ENCODE measurements at places on chromosomes 6 and 20.

DNA sequence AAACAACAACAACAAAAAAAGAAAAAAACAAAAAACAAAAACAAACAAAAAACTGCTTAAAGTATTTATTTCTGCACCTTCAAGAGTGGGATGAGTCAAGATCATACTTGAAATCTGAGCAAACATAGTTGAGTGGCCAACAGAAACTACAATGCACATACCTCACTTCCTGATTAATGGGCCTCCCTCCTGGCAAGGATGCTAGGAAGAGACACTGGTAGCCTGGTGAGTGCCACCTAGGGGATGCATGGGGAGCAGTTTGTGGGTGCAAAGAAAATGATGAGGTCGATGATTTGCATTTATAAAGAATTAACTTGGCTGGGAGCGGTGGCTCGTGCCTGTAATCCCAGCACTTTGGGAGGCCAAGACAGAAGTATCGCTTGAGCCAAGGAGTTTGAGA, 808.1 kb downstream of the MAFB start:
- DNase-seq = no peak

DNA sequence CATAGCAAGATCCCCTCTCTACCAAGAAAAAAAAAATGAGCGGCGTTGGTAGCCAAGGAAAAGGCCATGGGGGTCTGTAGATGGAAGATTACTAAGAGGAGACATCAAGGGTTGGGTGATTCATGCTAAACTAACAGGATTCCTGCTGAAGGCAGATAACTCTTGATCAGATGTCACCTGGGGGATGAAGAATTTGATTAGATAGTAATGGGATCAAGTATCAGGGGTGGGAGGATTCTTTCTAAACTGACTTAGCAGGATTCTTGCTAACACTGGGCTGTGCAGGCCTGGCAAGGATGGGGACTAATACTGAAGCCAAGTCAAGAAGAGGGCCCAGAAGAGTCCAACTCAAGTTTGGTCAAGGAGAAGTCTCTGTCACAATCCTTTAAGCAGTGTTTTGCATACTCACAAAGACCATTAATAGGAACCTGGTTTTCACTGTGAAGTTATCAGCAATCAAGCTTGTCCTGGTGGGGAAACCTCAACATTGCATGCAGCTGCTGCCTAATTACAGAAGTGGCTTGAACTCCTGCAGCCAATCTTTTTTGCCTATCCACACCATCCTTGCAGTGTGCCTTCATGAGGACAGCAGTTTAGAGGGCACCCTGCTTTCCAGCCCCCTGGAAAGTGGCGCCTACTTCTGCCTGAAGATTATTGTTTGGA, 61.3 kb downstream of the ANKRD6 start:
- DNase-seq = no peak

DNA sequence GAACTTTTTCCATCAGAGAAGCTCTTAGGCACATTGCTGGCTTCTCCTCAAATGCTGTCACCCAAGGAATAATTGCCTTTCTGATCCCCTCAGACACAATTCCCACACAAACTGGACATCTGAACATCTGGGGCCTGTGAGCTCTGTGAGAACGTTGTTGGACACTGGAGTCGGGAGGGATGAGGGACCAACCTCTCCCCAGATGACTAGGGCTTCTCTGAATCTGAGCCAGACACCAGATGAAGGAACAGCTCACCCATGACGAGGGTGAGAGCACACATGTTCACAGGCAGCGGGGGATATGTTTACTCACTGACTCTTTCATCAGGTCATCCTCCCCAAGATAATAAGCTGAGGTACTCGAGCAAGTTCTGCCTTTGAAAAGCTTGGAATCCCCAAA, 283.9 kb upstream of the SUPT3H start:
- no peak for DNase-seq

DNA sequence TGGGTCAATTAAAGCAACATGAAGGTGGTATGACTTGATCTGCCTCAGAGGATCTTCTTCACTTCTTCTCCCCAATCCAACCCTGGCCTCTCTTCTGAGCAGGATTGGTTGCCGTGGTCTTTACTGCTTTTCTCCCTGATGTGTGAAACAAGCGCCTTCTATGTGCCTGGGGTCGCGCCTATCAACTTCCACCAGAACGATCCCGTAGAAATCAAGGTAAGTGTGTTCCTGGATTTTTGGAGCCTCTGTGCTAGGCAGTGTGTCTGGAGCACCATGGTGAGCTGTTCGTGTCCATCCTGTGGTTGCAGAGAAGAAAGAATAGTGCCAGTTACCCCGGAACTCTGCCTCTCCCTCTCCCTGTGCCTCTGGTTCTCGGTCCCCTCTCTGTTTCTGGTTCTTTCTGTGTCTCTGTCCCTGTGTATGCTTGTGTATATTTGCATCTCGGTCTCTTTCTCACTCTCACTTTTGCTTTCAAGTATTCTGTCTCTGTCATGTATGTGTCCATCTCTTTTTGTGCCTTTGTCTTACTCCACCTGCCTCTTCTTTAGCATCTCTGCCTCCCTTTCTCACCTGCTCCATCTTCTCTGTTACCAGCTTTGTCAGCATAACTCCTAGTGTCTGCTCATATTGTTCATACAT, 23.5 kb downstream of the TM9SF4 start:
- no peak for DNase-seq

- no peak for DNase-seq
Observed at GRCh38 chr20:31906001-31906400, 35.6 kb downstream of the TTLL9 start.

- DNase-seq = no peak
Observed at GRCh38 chr6:137764464-137764863, 102.6 kb upstream of the TNFAIP3 start.

DNA sequence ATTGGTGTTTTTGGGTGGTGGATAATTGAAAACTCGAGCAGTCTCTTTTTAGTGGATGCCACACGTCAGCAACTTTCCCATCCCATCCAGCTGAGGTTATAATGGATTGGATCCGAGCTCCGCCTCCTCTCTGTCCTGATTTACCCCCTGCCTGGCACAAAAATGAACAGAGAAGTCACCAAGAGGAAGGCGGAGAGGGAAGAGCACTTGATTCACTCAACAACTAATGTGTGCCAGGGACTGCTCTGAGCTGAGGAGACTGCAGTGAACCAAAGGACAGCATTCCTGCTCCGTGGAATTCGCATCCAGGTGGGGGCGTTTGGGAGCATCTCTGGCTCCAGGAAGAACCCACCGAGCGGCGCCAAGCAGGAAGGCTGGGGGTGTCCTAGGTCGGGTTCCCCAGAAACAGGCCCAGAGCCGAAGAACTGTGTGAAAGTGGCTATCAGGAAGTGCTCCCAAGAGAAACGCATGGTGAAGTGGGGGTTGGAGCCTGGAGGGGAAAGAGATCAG, 95.8 kb upstream of the NAA20 start:
- DNase-seq = no peak

DNA sequence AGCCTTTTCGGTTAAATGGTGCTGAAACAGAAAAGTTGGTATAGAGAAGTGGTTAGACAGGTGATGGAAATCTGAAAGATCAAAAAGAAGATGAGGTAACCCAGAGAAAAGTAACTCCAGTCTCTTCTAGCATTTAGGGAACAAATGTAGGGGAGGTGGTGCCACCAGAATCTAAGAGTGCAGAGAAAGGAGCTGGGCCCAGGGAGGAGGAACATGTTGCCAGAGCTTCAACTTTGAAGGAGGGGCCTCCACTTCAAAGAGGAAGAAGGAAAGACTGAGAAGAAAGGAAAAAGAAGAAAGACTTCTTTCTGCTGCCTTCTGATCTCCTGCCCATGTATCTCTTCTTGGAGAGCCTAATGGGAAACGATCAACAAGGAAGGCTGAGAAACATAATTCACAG, 23.5 kb upstream of the ATRN start:
- no peak for DNase-seq

DNA sequence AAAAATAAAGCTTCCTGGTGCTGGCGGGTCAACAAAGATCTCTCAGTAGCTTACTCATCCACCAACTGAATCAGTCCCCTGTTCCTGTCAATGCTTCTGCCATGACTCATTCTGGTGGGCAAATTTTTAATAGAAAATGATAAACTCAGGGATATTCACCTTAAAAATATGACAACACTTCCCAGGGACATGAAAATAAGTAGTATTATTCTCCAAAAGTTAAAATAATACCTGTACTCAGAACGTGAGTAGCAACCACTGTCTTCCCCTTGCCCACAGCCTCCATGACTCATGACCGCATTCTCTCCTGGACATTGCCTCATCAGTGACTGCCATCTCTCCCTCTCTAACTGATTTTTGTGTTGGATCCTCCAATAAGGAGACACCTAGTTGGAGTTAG, 552.3 kb downstream of the KIF16B start:
- DNase-seq = no peak

GRCh38 chr6:20853828-20854227, 319.6 kb downstream of the CDKAL1 start:
- no peak for DNase-seq

DNA sequence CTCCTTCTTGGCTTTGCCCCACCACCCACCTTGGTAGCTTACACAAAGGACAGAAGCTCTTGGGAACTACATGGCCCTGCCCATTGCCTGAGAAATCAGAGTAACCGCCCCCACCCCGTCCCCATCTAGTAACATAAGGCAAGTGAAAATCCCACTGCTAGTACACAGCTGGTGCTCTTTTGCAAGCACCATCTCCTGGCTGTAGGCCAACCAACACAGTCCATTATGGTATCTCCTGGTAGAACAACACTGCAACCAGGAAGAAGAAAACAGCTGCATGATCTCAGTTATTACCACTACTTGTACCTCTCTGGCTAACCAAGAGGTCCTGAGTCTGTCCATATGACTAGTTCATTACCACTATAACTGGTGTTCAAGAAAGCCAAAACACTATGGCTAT, 841.1 kb upstream of the MANEA start:
- DNase-seq = no peak

DNA sequence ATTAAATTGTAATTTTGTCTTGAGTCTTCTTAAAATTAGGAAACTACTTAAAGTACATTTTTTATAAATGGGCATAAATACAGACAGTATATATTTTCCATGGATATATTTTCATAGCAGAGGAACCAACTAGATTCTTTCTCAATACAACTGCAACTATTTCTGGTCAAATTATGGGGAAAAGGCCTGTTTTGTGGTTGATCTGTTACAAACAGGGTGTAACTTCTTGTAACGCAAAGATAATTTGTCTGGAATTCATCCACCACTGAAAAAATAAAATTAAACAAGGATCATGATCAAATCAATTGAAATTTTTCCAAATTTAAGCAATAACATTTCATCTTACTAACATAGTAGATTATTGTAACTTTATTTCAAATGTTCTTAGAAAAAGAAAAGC, 67.2 kb upstream of the RNF146 start:
- DNase-seq = no peak

DNA sequence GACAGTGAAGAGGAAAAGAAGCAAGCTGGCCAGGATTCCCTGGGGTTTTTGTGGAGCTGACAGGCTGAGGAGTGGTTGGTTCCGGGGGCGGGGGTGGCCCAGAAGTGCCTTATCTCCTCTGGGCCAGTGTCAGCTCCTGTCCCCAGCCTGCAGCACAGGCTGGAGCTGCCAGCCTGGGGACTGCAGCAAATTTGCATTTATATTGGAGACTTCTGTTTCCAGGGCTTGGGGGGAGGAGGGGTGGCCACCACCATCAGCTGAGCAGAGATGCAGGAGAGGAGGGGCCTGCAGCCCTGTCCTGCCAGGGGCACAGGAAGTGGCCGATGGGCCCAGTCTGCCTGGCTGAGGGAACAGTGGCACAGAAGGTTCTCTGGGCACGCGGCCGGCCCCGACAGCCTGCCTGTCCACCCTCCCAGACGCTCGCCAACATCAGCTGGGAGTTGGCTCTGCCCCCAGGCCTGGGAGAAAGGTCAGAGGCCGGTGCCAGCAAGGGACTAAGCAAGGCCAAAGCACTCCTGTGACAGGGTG, 24.3 kb upstream of the SCRT2 start:
- no peak for DNase-seq

DNA sequence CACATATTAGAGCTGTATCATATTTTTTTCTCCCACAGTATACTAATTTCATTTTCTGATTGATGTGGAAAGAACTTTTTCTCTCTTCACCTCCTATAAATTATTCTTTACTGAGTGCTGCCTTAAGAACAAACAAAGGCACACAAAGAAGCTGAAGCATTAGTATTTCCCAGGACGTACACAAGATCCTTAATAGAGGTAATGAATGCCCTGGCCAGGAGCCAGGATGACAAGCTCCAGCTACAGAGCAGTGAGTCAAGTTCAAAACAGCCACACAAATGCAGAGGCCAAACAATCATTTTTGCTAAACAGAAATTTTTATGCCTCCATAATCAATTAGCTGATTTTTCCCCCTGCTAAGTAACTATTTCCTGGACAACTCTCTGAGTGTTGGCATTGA, 639.6 kb downstream of the EPHA7 start:
- DNase-seq = no peak

- no peak for DNase-seq
Observed at GRCh38 chr20:37584238-37584807, 56.6 kb upstream of the BLCAP start.

GRCh38 chr6:167230288-167230687, 60.8 kb upstream of the UNC93A start:
- no peak for DNase-seq

DNA sequence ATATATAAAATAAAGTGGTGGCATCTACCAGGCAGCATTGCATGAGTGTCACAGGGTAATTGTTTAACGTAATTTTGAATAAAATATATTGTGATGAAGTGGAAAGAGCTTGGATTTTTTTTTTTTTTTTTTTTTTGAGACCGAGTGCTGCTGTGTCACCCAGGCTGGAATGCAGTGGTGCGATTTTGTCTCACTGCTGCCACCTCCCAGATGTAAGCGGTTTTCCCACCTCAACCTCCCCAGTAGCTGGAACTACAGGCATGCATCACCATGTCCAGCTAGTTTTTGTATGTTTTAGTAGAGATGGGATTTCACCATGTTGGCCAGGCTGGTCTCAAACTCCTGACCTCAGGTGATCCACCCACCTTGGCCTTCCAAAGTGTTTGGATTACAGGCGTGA, 81.1 kb upstream of the SMIM8 start:
- DNase-seq = no peak

DNA sequence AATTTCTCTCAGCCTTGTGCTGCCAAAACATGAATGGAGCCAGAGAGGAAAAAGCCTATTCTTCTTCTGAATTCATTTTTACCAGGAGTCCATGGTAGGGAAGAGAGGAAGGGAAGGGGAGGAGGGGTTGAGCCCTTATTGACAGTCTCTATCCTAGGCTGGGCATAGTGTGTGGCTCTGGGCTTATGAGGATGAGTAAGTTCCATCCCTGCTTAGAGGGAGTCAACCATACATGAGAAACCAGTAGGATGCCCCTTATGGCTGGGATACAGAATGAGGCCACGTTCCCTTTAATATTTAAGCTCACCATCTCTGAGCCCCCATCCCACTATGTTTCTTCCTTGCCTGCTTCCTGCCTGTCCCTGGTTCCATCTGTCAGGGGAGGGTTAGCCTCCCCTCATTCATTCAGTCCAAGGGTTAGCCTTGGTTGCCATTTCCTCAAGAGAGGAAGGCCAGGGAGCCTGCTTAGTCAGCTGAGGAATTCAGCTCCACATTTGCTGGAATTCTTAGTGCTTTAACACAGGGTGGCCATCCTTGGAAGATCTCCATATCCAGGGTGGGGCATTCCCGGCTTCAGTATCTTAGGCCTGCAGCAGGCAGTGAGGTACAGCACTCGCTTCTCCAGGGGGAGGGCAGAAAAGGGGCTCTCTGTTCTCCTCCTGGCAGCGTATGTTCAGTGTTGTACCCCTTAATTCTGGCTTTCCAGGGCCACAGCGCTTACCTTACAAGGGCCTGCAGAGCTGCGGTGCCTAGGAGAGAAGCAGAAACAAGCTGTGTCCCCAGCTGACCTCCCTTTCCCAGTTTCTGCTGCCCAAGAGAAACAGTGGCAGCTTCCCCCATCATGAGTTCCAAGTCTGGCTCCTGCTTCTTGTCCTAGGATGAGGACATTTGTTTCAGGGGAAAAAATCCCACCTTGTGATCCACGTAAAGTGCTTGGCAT, 12.5 kb downstream of the SIRT5 start:
- no peak for DNase-seq

All from naive B cell (primary cell).